Stimulated activated CD4-positive, alpha-beta T cell treated with anti-CD3 and anti-CD28 coated beads, Interleukin-15, amount 100 ng/mL, for 1 hour (primary cell): ENCODE measurements at places on chromosomes 2 and 18.

DNA sequence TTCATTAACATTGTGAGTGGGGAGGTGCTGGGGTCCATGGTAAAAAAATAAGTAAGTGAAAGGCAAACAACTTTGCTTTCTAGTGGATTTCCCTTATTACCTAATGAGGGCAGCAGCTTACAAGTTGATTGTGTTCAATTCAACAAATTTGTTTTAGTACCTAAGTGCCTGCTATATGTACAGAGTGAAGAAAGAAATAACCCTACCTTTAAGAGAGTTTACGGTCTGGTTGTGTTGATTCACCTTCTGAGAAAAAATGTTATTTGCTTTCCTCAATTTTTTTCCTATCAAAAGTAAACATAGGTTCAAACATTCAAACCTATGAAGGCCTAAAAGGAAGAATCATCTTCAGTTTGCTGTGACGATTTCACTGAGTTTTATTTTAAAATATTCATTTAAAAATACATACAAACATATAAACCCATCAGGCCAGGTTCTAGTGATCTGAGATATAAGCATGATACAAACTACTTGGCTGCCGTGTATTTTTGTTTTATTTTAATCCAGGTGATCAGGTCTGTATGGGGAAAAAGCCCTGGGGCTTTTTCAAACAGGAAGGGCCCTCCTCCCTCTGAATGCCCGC is 1.5 kb upstream of the SPTBN1 start:
- DNase-seq, result no peak

- DNase-seq, result no peak
Measured at GRCh38 chr2:141259683-141260082, 871.1 kb downstream of the LRP1B start.

GRCh38 chr18:79718126-79718525 is 38.5 kb downstream of the CTDP1 start:
- no peak for DNase-seq

- no peak for DNase-seq
Measured at GRCh38 chr2:43126817-43127207, 99.6 kb downstream of the ZFP36L2 start.

GRCh38 chr2:106185475-106186184 is 8.5 kb downstream of the UXS1 start:
- no peak for DNase-seq

- DNase-seq, result no peak
Measured at GRCh38 chr2:189569295-189569910, 11.2 kb downstream of the SLC40A1 start.

DNA sequence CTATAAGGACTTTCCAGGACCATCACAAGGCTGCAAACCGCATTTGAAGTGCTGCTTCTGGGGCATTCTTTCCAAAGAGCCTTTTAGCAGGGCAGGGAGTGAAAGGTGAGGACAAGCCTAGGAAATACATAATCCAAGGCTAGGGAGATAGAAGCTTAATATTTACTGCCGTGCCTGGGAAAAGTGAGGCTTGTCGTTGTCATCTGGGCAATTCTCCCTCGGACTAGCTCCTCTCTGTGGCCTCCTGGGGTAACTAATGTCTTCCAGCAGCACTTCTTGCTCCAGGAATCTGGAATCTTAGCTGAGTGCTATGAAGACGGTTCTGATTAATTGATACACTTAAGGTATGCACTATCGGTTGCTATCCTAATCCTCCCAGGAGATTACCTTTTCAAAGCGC is 69.3 kb upstream of the ATL2 start:
- DNase-seq, result no peak
